ENCODE measurements at places on chromosomes 7 and 10.
A peak's percentile ranks its signal among the peaks of the same experiment; 100 is the strongest.

- no peak for DNase-seq
Observed at GRCh38 chr7:24152356-24152755, 131.6 kb upstream of the NPY start.

DNA sequence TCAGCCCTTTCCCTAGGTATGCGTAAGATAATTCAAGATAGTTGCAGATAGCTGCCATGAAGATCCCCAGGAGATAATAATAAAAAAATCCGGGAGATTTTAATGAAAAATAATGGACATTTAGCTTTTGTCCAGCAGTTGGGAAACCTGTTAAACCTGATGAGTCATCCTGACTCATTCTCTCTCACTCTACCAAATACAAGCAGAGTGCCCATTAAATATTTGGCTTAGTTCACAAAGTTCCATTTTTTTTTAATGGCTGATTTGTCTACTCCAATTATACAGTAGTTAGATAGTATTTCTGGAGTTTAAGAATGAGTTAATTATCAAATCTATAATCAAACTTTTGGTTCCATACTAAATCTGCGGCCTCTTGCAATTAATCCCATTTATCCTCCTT lies 2.1 kb upstream of the SHTN1 start:
- peak; percentile 21 for DNase-seq

DNA sequence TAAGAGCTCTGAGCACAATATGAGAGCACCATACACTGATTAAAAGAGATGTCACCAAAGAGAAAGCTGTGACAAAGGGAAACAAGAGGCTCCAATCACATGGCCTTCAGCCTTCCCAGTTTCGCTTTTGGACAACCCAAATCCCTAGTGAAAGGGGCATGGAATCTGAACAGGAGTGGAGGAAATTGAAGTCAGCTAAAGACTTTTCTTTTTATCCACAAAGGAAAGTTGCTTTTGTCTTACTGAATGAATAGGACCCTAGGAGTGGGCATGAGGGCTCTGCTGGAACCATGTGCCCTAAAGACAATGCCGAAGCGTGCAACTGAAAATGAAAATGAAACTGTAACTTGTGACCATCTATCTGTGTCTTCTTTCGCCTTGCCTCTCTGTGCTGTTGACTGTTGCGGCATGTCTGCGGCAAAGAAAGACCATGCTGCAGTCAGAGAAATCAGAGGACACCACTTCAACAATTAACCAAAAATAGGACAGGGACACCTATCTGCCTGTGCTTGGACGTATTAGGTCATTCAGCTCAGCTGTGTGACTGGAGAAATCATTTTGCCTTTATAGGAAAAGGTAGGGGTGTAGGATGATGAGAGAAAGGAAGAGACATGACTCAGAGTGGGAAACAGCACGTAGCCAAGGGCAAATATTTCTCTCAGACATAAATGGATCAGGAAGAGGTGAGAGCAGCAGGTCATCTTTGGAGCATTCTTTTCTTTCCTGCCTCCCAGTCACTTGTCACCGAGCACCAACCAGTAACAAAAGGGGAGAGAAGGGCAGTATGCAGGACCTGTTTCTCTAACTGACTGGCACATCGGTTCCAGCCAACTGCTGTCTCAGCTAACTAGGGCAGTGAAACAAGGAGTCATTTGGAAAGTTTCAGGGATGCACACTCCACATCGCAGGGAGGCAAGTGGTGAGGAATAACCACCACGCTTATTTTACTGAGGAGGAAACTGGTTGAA lies 12.3 kb downstream of the CAV2 start:
- no peak for DNase-seq

GRCh38 chr10:66505003-66505657 lies 420.7 kb upstream of the LRRTM3 start:
- no peak for DNase-seq

GRCh38 chr7:75596727-75597614 lies 104.9 kb downstream of the SPDYE5 start:
- DNase-seq, result no peak

- no peak for DNase-seq
Observed at GRCh38 chr7:135729230-135729629, 1.2 kb upstream of the SLC13A4 start.

GRCh38 chr10:60809157-60809556 lies 30.9 kb downstream of the CDK1 start:
- DNase-seq, result no peak

DNA sequence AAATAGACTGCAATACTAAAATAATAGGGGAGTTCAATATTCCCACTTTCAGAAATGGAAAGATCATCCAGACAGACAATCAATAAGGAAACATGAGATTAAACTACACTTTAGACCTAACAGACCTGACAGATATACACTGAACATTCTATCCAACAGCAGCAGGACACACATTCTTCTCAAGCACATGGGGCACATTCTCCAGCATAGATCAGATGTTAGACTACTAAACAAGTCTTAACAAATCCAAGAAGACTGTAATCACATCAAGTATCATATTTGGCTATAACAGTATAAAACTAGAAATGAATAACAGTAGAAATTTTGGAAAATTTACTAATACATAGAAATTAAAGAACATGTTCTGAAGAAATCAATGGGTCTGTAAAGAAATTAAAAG lies 458.9 kb upstream of the ANKRD30A start:
- no peak for DNase-seq

GRCh38 chr7:20314198-20314597 lies 16.5 kb upstream of the ITGB8 start:
- no peak for DNase-seq

All from erythroblast (primary cell).